ENCODE measurements at places on chromosomes 16 and 17. TPM values are rescaled to one million over a fixed set of nuclear protein-coding genes. Genes with fewer than 3 reads are reported as not detected.

The RAPGEFL1 gene
- total RNA-seq, result 1.2 TPM

The SLC13A5 gene
- not detected for total RNA-seq

The EIF3CL gene
- 67.4 TPM for total RNA-seq

The TBC1D3K gene
- not detected for total RNA-seq

The PROCA1 gene
- 2.6 TPM for total RNA-seq

The TPSB2 gene
- total RNA-seq, result not detected

The DNASE1L2 gene
- total RNA-seq, result 0.77 TPM

The SEC14L1 gene
- 32.9 TPM for total RNA-seq

The CCL4 gene
- not detected for total RNA-seq

The POLR3E gene
- total RNA-seq, result 28.9 TPM

The PPY gene
- not detected for total RNA-seq

The CDRT4 gene
- 0.77 TPM for total RNA-seq
